Fibroblast of the aortic adventitia (primary cell): ENCODE measurements at places on chromosomes 5 and 9.
A peak's percentile ranks its signal among the peaks of the same experiment; 100 is the strongest.

DNA sequence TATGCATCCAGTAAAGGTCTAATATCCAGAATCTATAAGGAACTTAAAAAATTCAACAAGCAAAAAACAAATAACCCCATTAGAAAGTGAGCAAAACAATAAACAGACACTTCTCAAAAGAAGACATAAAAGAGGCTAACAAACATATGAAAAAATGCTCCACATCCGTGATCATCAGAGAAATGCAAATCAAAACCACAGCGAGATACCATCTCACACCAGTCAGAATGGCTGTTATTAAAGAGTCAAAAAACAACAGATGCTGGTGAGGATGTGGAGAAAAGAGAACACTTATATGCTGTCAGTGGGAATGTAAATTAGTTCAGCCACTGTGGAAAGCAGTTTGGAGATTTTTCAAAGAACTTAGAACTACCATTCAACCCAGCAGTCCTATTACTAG is 86.1 kb downstream of the WWC1 start:
- DNase-seq, result no peak

DNA sequence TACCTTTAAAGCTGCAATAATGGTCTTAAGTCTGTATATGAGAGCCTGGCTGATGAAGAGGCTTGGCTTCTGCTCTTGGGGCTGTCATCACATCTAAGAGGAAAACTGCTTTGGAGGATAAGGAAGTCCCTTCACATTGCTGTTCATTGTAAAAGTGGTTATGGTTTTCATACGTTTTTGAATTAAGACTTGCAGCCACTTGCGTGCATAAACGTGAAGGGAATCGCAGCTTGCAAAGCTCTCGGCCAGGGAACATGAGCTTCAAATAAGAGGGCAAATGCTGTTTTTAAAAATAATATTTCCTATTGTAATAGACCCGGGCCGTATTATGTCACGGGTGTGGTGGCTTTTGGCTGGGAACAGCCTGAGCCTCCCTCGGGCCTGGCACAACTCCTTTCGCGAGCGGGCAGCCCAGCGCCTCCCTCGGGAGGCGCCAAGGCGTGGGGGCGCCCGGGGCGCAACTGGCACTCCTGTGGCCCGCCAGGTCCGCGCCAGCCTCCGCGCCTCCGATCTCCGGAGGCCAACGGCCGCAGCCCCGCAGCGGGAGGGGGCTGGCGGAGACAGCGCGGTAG is 538 bp upstream of the ARHGEF28 start:
- peak; percentile 47 for DNase-seq

DNA sequence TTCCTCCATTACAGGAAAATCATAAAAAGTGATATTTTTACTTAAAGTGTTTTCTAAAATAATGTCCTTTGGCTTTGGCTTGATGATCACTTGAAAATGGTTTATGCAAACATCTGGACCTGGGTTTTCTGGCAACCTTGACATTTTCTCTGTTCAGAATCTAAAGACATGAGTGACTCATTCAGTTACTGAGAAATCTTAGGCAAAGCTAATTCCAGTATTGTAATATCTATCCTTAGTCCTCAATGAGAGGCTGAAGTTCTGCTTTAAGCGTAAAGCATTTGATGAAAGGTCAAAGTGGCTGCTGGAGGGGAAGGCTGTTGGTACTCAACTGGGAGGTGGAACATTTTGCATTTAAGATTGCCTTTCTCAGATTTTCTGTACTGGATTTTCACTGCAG is 2.3 kb downstream of the MAN2A1 start:
- peak; percentile 69 for DNase-seq

DNA sequence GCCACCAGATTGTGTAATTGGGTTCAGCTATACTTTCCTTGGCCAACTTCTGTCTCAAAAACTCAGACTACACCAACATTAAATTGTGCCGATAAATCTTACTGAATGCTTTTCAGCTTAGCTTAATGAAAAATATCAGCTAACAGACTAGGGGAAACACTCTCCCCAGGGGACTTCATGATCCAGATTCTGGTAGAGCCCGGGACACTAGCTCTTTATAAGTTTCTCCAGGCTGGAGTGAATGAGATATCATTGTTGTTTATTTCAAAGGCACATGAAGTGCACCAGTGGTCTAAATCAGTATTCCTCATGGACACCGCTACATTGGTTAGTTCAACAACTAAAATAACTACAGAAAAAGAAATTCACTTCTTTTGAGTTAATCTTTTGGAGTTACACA is 10.5 kb upstream of the LHFPL2 start:
- DNase-seq, result no peak

DNA sequence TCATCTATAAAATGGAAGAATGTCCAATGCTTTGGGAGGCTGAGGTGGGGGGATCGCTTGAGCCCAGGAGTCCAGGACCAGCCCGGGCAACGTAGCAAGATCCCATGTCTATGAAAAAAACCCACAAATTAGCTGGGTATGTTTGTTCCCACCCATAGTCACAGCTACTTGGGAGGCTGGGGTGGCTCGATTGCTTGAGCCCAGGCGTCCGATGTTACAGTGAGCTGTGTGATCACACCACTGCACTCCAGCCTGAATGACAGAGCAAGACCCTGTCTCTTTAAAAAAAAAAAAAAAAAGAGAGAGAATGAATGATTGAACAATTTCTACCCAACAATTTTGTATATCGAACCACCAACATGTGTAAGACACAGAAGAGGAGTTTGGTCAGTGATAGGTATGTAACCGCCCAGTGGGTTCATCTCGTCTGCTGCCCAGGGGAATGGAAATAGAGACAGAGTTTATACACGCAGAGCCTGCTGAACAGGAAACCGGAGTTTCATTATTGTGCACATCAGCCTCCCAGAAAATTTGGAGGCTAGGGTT is 26.2 kb upstream of the ERGIC1 start:
- no peak for DNase-seq

DNA sequence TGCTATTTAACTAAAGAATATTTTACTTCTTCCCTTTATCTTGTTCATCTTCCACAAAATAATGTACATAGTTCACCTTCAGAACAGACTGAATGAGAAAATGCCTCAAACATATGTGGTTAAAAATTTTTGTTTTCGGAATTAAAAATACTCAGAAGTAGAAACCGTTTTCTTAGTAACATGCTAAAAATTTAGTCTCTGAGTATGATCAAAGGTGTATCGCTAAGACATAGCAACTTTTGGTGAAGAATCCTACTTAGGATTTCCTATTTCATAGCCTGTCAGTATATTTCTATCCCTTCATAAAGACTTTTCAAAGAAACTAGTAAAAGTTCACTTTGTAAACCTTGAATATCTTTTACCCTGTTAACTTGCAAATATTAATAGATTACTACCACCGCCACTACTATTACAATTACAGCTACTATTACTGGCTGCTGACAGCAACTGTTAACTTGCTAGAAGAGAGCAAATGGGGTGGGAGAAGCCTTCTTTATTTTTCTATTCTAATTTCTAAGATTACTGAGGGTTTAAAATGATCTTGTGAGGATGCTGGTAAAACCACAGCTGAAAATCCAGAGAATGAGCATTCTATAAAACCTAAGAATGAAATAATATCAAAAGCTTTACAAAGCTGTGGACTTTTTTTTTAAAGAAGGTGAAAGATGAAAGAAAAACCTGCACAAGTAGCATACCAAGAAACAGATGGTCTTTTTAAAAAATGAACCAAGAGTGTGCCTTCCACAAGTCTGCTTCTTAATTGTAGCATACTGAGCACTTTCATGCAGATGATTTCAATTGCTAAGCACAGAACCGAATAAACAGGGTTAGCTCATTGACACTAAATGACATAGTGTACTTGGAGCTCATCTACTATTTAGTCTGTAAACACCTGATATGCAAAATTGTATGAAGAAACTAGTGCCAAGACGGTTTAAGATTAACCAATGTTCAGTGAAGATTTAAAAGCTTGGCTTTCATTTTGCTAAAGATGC is 246.3 kb upstream of the EFNA5 start:
- DNase-seq, result no peak

- peak; percentile 91 for DNase-seq
Observed at GRCh38 chr5:73673161-73673591, 47.2 kb downstream of the ARHGEF28 start.
